Tibial artery (tissue), 4 donors: ENCODE measurements at places on chromosomes 2 and 18.

DNA sequence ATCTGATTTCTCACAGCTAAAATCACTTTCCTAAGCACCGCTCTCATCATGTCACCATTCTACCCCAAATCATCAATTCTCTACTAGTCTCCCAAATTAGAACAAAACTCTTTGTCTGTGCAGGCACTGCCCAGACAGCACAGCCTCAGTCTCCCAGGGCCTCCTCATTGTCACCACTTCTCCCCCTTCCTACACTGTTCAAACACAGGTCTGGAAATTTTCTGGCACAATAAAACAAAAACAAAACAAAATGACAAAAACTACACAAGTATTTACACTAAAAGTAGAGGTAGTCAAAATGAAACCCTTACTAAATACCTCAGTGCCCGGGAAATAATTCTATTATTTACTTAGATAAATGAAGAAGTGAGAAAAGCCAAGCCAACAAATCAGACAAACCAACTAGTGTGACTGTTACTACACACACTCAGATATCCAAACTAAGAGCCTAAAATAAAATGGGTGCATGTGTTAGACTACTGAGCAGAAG, 156.2 kb upstream of the DNMT3A start:
- no peak for DNase-seq

DNA sequence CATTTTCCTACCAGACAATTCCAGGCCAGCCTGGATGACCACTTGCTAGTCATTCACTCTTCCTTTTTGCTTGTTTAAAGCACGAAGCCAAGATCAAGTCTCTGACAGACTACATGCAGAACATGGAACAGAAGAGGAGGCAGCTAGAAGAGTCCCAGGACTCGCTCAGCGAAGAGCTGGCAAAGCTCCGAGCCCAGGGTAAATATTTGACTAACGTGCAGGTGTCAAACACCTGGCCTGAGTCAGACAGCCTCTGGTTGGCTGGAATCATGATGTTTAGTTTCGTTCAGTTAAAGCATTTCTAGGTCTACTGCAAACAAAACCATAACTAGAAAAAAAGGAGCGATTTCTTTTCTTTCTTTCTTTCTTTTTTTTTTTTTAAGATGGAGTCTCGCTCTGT, 44.2 kb upstream of the LYPD6B start:
- DNase-seq, result no peak

GRCh38 chr2:64936809-64937208, 52.4 kb upstream of the SLC1A4 start:
- DNase-seq, result no peak

DNA sequence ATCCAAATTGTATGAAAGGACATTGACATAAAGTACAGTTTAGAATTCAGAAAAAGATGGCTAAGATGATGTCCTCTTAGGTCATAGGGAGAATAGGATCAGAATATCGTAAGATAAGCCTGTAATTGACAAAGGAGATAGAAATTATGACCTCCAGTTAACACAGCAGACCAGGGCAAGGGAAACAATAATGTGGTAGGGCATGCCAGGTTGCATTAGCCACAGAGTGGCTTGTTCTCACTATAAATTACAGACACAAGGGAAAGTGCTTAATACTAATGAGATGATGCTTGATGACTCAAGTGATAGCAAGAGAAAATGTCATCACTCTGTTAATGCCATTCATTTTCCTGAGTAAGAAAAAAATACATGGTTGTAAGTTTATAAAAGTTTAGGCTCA, 48.9 kb upstream of the LRP1B start:
- no peak for DNase-seq

DNA sequence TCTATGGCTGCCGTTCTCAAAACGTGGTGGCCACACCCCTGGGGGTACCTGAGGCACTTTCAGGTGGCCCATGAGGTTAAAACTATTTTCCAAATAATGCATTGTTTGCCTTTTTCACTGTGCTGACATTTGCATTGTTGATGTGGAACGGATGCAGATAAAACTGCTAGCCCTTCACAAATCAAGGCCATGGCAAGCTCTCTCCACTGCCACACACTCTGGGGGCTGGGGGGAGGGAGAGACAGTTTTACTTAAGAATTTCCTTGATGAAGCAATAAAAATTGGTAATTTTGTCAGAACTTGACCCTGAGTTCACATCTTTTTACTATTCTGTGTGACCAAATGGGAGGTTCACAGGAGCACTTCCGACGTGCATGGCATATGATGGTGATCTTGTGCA, 22.0 kb upstream of the TGIF1 start:
- DNase-seq, result no peak

- no peak for DNase-seq
Measured at GRCh38 chr2:85419009-85419675, 628 bp downstream of the SH2D6 start.

DNA sequence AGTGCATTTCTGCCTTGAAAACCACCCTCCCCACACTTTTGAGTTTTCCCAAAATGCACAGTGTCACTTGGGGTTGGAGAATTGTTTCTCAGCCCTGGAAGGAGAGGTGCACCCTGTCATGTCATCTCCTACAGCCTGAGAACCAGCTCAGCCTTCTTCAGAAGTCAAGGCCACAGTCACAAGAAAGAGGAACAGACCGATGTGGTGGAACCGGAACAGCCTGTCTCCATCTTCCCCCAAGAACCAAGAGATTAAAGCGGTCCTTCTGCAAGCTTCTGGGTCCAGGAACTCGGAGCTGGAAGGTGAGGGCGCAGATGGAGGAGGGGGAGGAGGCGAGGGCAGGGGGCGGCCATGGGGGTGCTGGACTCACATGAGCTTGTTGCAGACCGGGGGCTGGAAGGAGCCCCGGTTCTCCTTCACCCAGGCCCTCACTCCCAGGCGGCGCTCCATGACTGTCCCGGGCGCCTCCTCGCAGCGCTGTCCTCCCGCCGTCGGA, 248 bp downstream of the HAAO start:
- DNase-seq, result no peak

GRCh38 chr18:51762373-51762772, 564.9 kb upstream of the MEX3C start:
- DNase-seq, result no peak

DNA sequence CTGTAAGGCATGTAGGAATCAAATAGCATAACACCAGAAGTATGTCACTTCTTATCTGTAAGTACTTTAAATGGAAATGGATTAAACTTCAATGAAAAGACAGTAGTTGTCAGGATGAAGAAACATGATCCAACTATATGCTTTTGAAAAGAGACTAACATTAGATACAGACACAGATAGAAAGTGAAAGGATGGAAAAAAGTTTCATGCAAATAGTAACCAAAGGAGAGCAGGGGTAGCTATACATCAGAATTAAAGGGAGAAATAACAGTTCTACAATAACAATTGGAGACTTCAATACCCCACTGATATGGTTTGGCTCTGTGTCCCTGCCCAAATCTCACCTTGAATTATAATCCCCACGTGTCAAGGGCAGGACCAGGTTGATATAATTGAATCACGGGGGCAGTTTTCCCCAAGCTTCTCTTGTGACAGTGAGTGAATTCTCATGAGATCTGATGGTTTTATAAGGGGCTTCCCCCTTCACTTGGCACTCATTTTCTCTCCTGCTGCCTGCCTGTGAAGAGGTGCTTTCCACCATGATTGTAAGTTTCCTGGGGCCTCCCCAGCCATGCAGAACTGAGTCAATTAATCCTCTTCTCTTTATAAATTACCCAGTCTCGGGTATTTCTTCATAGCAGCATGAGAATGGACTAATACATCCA, 205.4 kb upstream of the CDH2 start:
- DNase-seq, result no peak

DNA sequence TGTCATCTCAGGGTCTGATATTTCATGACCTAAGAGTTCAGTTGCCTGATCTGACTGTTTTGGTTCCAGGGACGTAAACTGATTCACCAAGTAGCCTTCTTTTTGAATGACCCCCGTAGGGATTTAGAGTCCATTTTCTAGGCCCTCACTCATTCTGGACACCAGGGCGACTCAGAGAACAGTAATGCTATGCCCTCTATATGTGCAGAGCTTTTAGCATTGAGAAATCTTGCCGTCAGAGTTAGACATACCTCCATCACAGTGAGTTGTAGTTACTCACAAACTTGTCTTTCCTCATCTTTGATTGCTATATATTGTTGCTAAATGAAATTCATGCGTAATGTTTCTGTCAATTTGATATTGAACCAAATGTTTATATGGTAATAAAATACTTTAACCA, 92.3 kb downstream of the OSBPL6 start:
- DNase-seq, result no peak

GRCh38 chr2:212990697-212991096, 160.7 kb downstream of the IKZF2 start:
- DNase-seq, result no peak

GRCh38 chr2:62119311-62119974, 76.5 kb upstream of the B3GNT2 start:
- DNase-seq, result no peak

DNA sequence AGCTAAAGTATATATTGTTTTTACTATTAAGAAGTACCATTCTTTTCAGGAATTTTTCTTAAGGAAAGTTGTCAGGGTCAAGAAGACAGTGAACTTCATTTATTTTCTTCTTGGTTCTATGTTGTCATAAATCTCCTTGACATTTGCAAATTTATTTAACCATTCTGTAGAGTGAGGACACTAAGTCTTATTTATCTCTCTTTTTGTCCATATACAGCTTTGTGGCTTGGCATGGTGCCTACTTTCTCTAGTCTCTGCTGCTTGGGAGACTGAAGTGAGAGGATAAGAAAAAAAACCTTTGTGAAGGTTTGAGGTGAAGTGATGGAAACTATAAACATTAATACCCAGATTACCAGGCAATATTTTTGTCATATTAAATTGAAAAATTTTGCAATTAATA, 1389.4 kb downstream of the SUCLG1 start:
- no peak for DNase-seq
